Endothelial cell of umbilical vein (primary cell): ENCODE measurements at places on chromosomes 4 and X.
A peak's percentile ranks its signal among the peaks of the same experiment; 100 is the strongest.

DNA sequence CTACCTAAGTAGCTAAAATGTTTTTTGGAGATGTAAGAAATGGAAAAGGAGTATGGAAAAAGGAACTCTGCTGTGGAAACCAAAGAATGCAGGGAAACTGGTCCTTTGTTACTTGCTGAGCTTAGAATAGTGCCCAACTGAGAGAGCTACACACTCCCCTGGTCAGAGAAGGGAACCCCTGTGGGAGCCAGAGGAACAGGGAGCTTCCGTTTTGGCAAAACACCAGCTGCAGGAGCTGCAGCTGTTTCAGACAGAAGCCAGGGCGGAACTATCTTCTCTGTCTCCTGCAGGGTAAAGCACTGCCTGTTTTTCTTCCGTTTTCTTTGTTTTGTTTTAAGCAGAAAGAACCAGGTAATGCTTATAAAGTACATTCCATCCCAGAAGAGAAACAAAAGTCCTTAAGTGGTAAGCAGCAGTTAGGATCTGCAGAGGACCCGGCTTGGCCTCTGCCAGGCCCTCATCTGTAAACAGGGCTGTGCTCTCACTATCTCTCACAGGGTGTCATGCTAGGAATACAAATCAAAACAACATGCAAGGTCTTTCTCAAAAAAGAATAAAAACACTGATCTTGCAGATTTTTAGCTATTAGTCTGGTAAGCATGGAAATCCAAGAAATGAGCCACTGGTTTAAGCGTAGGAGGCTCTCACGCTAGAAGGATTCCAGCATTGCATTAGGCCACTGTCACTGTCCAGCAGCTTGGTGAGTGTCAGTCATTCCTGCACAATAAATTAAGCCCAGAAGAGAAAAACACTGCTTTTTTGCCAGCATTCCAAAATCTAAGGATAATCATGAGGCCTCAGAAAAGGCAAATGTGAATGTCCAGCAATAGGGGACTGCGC is 76.1 kb downstream of the CHST7 start:
- DNase-seq = peak; percentile 56

DNA sequence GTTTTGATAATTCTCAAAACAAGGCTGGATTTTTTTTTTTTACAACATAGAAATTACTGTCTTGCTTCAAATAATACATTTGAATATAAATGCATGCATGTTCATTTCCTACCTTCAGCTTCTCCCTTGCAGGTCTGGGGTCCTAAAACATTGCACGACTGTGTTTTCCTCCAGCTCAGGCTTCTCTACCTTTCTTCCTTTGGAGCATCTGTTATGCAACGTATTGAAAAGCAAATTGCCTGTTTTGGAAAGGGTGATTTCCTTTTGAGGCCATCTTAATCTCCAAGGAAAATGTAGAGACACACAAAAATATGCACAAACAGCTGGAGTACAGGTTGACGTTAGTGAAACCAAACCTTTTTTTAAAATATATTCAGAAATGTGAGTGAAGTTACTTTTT is 115.6 kb upstream of the TLL1 start:
- DNase-seq = no peak

- DNase-seq = no peak
Observed at GRCh38 chrX:101708163-101708562, 48.5 kb upstream of the ARMCX2 start.

DNA sequence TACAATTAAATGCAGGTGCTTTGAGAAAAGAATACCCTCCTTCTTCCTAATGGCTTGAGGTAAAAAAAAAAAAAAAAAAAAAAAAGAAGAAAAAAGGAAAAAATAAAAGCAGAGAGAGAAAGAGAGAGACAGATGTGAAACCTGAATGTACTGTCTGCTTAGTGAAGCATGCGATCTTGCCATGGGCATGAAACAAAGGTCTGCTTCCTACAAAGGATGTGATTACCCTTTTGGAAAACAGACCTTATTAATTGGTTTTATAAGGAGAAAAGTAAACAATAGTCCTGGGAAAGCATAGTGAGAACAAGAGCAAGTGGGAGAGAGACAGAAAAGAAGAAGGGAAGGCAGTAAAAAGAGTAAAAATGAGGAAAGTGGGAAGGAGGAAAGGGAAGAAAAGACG is 526.1 kb upstream of the PABPC4L start:
- no peak for DNase-seq

DNA sequence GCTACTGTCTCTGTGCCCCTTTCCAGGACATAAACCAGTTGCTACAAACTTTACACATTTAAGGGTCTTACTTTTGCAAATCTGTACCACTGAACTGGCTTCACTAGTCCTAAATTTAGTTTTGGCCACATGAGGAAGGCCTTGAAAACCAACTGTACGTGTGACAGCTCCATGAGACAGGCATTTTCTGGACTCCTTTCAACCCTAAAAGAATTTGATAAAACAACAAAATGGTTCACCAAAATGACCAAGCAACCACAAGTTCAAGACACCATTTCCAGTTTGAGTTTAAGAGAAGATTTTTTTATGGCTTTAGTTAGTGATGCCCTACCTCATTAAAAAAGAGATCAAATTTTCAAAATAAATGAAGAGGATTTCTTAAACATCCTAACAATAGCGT is 246.4 kb downstream of the ZNF674 start:
- no peak for DNase-seq

DNA sequence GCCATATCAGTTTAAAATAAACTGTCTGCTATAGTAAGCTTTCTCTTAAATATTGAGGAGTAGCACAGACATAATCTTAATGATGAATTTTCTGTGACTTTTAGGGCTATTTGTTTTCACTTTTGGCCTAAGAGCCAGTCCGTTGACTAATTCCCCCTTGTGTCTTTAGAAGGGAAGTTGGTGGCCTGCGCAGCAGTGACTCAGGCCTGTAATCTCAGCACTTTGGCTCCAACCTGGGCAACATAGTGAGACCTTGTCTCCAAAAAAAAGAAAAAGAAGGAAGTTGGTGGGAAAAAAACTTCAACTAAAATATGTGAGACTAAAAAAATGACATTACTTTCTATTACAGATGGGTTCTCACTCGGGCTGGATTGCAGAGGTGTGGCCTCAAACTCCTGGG is 3.4 kb downstream of the NCAPG start:
- peak; percentile 75 for DNase-seq

DNA sequence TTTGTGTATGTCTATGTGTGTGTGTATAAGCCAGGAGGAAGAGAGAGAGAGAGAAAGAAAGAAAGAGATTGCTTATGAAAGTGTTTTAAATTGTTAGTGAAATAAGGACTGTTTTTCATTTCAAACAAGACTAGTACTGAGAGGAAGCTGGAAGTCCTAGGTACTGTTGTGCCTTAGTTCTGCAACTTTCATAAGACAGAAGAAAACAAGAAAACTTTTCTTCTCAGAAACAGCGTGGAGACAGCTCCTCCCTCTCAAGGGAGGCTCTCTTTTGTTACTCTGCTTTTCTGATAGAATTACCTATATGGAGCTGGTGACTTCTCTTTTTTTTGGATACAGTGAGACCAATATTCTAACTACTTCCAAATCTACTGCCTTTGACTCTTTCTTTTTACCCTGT is 62.5 kb downstream of the BANK1 start:
- no peak for DNase-seq

DNA sequence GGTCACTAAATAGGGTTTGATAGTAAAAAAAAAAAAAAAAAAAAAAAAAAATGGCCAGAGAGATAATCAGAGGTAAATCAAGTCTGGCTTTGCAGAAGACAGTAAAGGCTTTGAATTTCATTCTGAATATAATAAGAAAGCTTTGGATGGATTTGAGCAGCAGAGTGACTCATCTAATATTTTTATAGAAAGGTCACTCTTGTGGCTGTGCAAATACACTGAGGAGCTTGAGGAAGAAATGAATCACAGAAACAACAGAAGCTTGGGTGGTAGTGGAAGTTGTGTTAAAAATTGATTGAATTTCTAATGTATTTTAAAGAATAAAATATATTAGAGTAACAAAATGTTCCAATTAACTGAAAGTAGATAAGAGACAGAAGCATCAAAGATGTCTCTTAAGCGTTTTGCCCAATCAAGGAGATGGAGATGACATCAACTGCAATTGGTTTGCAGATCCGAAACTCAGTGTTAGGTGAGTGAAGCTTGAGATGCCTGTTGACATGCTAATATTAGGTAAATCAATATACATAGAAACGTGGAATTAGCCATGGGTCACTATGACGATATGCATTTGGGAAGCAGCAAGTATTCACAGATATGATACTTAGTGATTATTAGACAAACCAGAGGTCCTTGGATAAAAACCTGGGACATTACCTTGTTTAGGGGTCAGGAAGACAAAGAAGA is 280.5 kb downstream of the GPM6A start:
- DNase-seq = no peak

GRCh38 chr4:85867271-85867670 is 392.3 kb downstream of the ARHGAP24 start:
- DNase-seq = no peak

DNA sequence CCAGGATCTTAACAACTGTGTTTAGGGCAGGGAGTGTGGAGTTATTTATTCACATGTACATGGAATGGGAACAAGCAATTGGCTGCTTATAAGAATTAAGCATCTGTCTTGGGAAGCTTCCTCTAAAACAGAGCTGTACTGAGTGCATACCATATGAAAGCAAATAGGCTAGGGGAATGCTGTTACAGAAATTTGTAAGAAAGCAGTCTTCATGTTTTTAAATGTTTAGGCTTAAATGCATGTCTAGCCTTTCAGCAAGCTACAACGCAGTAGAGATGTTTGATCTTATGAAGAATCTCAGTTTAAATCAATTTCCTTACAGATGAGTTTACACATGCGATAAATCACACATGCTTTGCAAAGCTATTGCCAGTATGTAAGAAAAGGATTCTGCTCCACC is 123.1 kb upstream of the MID1 start:
- no peak for DNase-seq

- DNase-seq = no peak
Observed at GRCh38 chr4:44146516-44146915, 302.1 kb downstream of the KCTD8 start.

GRCh38 chrX:129522184-129523078 is 859 bp downstream of the SMARCA1 start:
- DNase-seq = peak; percentile 42
